ENCODE measurements at places on chromosomes 4 and X. TPM values are rescaled to one million over a fixed set of nuclear protein-coding genes. Genes with fewer than 3 reads are reported as not detected.

DNA sequence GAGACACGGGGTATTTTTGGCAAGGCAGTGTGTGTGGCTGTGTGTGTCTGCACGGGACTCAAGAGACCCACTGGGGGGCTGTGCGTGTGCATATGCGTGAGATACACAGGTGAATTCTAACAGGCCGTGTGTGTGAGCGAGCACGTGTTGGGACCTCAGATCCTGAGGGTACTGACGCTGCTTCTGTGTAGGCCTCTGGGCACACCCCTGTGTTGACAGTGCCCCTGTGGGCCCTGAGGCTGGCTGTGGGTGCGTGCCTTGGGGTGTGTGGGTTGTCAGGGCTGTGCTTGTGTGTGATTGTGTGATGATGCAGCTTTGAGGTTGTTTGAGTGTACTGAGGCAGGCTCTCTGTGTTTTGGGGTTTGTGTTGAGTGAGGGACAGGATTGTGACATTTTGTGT lies 13.9 kb downstream of the FOXP3 start:
- no peak for DNase-seq

DNA sequence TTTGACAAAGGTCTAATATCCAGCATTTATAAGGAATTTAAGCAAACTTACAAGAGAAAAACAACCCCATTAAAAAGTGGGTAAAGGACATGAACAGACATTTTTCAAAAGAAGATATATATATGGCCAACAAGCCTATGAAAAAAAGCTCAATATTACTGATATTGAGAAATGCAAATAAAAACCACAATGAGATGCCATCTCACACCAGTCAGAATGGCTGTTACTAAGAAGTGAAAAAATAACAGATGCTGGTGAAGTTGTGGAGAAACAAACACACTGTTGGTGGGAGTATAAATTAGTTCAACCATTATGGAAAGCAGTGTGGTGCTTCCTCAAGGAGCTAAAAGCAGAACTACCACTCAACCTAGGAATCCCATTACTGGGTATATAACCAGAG lies 91.6 kb upstream of the EFHC2 start:
- no peak for DNase-seq

DNA sequence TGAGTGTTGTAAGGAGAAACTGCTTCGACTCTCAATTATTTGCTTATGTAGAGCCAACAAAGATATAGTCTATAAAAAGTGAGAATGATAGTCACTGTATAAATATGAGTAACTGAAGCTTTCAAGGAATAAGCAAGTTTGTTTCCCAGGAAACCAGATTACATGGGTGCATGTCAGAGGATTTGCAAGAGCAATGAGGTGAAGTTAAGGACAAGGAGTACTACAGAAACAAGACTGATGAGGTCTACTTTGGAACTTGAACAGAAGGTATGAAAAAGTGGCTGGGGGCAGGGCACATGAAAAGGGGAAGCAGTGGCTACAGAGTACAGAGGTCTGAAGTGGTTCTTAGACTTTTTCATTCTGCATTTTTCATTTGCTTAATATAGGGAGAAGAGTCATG lies 321.0 kb upstream of the CXXC4 start:
- DNase-seq, result no peak

- DNase-seq, result no peak
Measured at GRCh38 chr4:57410331-57411052, 300.3 kb upstream of the IGFBP7 start.

The KIF4A gene
- polyA plus RNA-seq, result 26.0 TPM

The TMEM154 gene
- 1.5 TPM for polyA plus RNA-seq

Measured in left kidney (tissue), 8 donors.